ENCODE measurements at places on chromosomes 3 and 15. TPM values are rescaled to one million over a fixed set of nuclear protein-coding genes. Genes with fewer than 3 reads are reported as not detected.
A peak's percentile ranks its signal among the peaks of the same experiment; 100 is the strongest.

KNL1 gene
- 40.6 TPM for total RNA-seq

- DNase-seq, result no peak
Measured at GRCh38 chr3:71528816-71529215, 54.7 kb downstream of the FOXP1 start.

- DNase-seq, result no peak
Measured at GRCh38 chr15:92808598-92809063, 91.5 kb upstream of the CHD2 start.

- no peak for DNase-seq
Measured at GRCh38 chr3:77014226-77014625, 25.7 kb upstream of the ROBO2 start.

HRG gene
- total RNA-seq, result not detected

DNA sequence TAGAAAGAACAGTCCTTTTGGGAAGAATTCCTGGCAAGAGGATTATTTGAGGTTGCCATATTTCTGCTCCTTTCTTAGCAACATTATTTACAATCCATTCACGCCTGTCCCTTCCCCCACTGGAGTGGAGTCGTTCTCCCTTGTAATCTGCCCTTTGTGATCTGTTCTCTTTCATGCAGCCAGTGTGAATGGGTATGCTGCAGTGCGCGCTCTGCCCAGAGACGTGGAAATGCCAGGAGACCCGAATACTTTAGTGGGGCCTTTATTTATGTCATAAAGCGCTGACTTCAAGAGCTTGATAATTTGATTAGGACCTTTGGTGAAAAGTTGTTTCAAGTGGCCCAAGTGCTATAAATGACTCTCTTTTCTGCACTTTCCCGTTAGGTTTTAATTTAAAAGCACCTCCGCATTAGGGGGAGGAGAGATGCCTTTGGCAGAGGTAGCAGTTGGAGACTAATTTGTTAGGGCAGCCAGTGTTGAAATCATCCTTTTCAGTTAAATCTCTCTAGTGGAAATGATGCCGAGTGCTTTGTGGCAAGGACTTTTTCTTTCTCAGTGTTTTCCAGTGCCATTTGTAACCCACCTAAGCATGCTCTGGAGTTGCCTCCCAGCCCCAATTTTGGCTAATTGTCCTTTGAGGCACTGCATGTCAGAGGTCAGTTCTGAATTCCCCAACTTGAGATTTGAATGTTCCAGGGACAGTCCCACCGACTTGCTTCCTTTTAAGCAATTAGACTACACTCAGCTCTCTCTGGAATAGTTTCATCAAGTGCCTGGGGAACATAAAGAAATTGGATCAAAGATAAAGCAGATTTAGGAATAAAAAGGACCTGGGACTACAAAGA is 52.4 kb downstream of the PSMD6 start:
- DNase-seq, result peak; percentile 64

STOML1 gene
- total RNA-seq, result 6.0 TPM

LXN gene
- not detected for total RNA-seq

DNA sequence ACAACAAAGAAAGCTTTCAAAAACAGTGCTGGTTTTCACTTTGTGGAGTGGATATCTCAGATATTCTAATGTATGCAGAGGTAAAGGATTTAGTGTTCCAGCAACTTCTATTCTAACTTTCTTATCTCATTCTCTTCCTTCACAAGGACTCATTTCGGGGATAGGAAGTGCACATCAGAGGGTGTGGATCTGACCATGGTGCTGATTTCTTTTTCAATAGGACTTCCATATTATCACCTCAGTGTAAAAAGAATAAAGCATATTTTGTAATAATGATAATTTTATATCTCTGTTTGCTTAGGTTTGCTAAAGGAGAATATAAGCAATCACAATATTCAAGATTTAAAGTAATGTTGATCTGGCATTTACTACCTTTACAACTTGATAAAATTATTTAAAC is 12.5 kb upstream of the CADM2 start:
- no peak for DNase-seq

DNA sequence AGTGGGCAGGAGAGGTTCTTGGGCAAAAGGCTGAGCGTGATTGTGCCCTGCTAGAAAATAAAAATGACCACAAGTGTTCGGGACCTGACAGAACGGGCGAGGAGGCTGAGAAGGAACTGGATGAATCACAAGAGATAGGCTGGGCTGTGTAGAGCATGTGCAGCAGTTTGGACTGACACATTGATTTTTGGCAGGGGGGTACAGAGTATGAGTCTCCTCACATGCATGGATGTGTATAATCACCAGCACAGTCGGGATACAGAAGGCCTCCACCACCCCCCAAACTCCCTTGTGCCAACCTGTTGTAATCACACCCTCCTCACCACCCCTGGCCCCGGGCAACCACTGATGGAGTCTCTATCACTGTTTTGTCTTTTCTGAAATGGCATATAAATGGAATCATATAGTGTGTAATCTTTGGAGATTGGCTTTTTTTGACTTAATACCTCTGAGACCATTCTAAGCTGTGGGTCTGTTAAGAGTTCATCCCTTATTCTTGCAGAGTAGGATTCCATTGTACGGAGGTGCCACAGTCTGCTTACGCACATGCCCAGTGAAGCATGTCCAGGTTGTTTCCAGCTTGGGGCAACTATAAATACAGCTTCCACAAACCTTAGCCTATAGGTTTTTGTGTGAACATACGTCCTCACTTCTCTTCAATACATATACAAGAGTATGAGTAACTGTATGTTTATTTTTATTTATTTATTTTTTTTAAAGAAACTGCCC is 438.8 kb downstream of the FOXP1 start:
- DNase-seq, result no peak

- no peak for DNase-seq
Measured at GRCh38 chr3:64329037-64329436, 103.8 kb upstream of the PRICKLE2 start.

KPNA4 gene
- 20.3 TPM for total RNA-seq

DNA sequence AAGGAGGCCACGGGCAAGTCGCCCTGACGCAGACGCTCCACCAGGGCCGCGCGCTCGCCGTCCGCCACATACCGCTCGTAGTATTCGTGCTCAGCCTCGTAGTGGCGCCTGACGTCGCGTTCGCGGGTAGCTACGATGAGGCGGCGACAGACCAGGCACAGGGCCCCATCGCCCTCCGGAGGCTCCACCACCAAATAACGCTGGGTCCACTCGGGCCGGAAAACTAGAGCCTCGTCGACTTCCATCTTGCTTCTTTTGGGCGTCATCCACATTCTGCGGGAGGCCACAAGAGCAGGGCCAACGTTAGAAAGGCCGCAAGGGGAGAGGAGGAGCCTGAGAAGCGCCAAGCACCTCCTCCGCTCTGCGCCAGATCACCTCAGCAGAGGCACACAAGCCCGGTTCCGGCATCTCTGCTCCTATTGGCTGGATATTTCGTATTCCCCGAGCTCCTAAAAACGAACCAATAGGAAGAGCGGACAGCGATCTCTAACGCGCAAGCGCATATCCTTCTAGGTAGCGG is at the start of gene EPM2AIP1:
Gene EPM2AIP1 (minus strand): TSS at position 326 of the 520 bp plus-strand sequence. CDS start 54 bp downstream, at position 272.
- peak; percentile 100 for DNase-seq

GRCh38 chr15:92079047-92079446 is 225.5 kb downstream of the SLCO3A1 start:
- DNase-seq, result no peak

GRCh38 chr15:78047761-78048627 is 29.5 kb downstream of the TBC1D2B start:
- DNase-seq, result no peak

KCNH8 gene
- total RNA-seq, result not detected

DNA sequence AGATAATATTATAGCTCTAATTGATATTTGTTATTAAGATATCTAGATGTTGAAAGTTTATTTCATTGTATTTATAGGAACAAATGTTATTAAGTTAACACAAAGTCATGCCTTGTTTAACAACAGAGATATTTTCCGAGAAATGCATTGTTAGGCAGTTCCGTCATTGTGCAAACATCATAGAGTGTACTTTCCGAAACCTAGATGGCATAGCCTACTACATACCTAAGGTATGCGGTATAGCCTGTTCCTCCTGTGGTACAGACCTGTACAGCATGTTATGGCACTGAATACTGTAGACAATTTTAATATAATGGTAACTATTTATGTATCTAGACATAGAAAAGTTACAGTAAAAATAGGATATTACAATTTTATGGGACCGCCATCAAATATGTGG is 114.3 kb downstream of the NAALADL2 start:
- DNase-seq, result no peak

GRCh38 chr15:52078197-52078875 is 34.2 kb downstream of the BCL2L10 start:
- DNase-seq, result no peak

BTLA gene
- total RNA-seq, result not detected

FGF7 gene
- total RNA-seq, result not detected

GRCh38 chr15:77025083-77025901 is 30.4 kb downstream of the PSTPIP1 start:
- DNase-seq, result no peak

RLBP1 gene
- total RNA-seq, result 6.6 TPM

DNA sequence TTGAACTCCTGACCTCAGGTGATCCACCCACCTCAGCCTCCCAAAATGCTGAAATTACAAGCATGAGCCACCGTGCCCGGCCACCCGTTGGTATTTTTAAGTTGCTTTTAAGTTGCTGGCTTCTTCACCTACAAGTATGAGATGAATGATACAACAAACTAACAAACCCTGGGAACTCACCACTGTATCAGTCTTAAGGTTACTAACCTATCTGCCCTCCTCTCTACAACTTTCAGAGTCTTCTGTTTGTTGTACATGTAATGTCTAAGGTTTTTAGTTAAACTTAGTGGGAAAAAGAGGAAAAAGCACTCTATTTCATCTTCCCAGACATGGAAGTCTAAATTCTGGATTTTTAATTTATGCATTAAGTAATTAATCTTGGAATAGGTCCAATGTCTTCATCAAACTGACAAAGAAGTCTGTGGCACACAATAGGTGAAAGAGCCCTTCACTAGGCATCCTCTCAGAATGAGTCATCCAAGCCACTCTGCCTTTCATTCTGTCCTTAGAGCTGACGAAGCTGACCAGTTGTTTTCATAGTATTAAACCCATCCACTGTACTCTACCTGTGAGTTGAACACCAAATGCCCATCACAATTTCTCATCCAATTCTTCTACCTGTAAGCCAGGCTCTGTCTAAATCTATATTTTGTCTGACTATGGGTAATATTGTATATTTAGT is 936.1 kb downstream of the TUSC7 start:
- no peak for DNase-seq

DNA sequence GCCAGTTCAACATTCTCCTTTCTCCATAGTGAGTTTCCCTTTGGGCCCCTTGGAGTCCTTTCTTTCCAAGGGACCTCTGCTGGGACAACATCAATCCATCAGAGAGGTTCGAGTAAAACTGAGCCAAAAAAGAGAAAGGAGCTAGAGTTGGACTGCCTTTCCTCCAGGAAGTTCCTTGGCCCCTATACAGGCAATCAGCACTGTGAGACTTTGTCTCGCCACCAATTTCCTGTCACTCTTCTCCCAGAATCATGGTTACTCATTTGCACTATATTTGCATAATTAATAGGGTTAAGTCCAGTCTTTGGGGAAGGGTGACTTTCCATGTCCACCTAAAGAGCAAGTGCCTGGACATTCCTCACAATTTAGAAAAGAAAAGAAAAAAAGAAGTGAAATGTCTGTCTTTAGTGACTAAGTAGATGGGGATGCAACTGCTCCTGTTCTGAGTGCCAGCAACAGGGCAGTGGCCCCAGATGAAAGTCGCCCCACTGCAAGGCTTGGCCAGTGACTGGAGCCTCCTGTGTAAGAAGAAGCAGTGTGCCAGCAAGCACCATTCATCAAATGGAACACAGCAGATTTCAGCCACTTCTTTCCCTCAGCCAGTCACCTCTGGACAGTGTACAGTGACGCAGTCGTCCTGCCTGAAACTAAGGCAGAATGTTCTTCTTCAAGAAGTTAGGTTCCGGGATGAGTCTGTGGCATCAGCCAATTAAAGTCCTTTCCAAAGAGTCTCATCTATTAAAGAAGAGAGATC is 91.6 kb downstream of the FSIP1 start:
- no peak for DNase-seq

DLG1 gene
- total RNA-seq, result 35.0 TPM
